Natural killer cell treated with Interleukin-12 subunit alpha and Interleukin-12 subunit beta and Interleukin-15 and Interleukin-18, amount 100 ng/mL, for 72 hours (primary cell): ENCODE measurements at places on chromosomes 7 and 10. TPM values are rescaled to one million over a fixed set of nuclear protein-coding genes. Genes with fewer than 3 reads are reported as not detected.

DNA sequence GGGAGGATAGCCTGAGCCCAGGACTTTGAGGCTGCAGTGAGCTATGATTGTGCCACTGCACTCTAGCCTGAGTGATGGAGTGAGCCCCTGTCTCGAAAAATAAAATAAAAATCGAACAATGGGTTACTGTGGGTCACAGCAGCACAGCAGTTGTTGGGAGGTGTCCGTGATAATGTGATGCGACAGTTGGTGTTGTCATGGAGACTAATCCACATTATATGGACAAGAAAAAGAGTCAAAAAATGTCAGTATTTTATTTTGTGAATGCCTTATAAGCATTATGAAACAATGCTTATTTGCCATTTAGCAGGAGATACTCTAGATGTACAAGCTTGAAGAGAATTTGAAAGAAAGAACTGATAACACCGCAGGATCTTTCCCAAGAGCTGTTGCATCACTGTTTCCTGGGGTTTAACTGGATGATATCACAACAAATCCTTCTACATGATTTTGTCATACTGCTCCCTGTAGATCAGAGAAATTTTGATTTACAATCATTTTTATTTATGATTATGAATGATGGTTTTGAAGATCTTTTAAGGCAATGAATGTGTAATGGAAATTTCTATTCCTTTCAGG, 195.4 kb downstream of the BAMBI start:
- no peaks in the 10 kb centered on the region for H3K36me3 ChIP-seq
- no peak for DNase-seq
- no peak overlapping the region for H3K27ac ChIP-seq
- peaks cover 8% of the 10 kb centered on the region for H3K27me3 ChIP-seq

DNA sequence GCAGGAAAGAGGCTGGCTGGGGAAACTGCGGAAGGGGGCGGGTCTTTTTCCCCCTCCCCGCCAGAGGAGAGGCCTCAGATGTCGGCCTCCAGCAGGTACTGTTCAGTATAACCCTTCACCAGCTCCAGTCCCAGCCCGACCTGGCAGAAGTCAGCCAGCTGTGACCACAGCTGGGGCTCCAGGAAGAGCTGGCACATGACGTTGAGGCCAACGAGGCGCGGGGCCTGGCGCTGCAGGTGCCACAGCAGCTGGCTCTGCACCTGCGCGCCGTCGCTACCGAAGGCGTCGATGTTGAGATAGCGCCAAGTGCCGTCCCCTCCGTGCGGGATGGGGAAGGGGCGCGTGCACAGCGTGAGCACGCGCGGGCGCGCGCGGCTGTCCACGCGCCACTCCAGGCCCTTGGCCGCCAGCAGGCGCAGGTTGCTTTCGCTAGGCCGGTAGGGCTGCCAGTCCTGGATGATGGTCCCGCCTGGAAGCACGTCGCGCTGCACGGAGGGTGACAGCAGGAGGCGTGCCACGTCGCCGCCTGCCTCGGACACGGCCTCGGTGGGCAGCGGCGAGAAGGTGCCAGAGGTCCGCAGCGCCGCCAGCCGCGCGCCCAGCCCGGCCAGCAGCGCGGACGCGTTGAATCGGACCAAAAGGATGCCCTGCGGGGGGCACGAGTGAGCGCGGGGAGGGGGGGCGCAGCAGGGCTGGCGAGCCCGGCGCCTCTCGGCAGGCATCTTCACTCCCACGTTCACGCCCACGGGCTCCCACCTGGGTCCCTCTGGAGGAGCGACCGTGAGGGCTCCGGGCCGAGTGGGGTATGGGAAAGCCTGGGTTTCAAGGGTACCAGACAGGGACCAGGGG, 6.9 kb upstream of the VGF start:
- peaks cover 67% of the 10 kb centered on the region for H3K27me3 ChIP-seq
- no peak overlapping the region for H3K27ac ChIP-seq
- no peaks in the 10 kb centered on the region for H3K36me3 ChIP-seq
- H3K4me3 ChIP-seq = peak overlapping the region; percentile 32

GRCh38 chr7:40866601-40867000, 731.8 kb downstream of the SUGCT start:
- no peaks in the 10 kb centered on the region for H3K4me1 ChIP-seq
- H3K27ac ChIP-seq = no peak overlapping the region
- no peaks in the 10 kb centered on the region for H3K27me3 ChIP-seq
- H3K36me3 ChIP-seq = no peaks in the 10 kb centered on the region
- no peak for DNase-seq

DNA sequence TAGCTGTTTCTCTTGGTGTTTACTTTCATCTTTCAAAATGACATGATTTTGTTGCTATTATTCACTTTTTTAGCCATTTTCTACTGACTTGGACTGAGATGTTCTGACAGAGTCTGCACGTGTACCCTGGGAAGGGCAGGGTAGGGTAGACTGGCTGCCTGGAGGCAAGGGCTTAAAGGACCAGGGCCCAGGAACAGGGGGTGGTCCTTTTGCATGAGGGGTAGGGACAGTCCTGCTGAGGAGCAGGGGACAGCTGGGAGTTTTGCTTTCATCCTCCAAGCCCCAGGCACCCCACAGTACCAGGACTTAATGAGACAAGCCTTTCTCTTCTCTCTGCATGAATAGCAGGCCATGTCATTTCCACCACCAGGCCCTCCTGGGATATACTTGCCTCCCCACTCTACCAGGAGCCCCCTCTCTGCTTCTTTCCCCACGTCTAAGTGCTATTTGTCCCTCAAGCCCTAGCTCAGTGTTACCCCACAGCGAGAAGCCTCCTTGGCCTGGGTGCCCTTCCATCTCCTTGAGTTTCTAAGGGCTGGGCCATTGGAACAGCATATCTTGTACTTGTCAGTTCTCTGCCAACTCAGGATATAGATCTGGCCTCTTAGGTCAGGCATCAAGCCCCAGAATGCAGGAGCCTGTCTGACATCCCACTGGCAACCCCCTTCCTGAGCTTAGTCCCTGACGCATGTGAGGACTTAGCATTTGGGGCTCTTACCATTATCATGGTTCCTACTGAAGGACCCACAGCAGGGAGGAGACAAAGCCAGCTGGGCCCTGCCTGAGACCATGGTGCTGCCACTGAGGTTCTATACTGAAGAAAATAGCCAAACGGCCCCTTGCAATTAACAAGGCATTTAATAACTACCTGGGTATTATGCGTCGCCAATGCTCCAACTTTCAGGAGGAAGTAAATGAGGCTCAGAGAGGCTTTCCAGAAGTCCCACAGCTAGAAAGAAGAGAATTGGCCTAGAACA, 78.4 kb upstream of the UNC5B start:
- H3K4me3 ChIP-seq = no peak overlapping the region
- peaks cover 13% of the 10 kb centered on the region for H3K27me3 ChIP-seq
- H3K27ac ChIP-seq = no peak overlapping the region
- no peak for DNase-seq
- no peaks in the 10 kb centered on the region for H3K36me3 ChIP-seq
- peaks cover 6% of the 10 kb centered on the region for H3K4me1 ChIP-seq

GRCh38 chr7:123352973-123353372, 153.2 kb upstream of the SLC13A1 start:
- no peak overlapping the region for H3K4me3 ChIP-seq
- no peak overlapping the region for H3K27ac ChIP-seq
- H3K36me3 ChIP-seq = no peaks in the 10 kb centered on the region
- H3K4me1 ChIP-seq = no peaks in the 10 kb centered on the region
- no peak for DNase-seq
- no peaks in the 10 kb centered on the region for H3K27me3 ChIP-seq

GRCh38 chr7:135430626-135431025, 79.3 kb downstream of the CNOT4 start:
- no peak overlapping the region for H3K4me3 ChIP-seq
- H3K27ac ChIP-seq = no peak overlapping the region
- no peaks in the 10 kb centered on the region for H3K27me3 ChIP-seq
- no peak for DNase-seq

- no peak for DNase-seq
- H3K36me3 ChIP-seq = no peaks in the 10 kb centered on the region
- H3K4me1 ChIP-seq = no peaks in the 10 kb centered on the region
- no peak overlapping the region for H3K4me3 ChIP-seq
- peaks cover 9% of the 10 kb centered on the region for H3K27me3 ChIP-seq
Measured at GRCh38 chr10:30228417-30229036, 120.6 kb downstream of the MTPAP start.

DNA sequence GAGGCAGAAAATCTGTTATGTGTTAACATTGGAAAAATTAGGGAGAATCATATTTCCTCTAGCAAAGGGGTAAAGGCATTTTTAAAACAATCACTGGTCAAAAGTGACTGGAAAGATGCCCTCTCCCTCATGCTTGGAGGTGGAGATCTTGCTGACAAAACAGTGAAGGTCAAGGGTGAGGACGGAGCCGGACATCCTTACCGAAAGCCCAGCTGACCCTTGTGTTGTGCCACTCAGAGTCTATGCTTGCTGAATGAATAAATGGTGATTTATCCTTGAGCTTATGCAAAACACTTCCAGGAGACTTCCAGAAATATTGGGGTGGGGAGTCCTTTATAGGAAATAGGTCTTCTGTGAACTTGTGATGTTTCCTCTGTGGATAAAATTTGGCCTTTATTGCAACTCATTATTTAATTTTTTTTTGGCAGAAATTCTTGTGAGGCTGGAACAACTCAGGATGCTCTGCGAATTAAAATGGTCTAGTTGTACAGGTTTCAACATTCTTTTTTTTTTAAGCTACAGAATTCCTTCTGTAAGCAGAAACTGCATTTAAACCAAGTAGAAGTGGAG, 28.3 kb upstream of the ELMO1 start:
- no peak for DNase-seq
- H3K4me1 ChIP-seq = no peaks in the 10 kb centered on the region
- no peak overlapping the region for H3K4me3 ChIP-seq
- H3K27me3 ChIP-seq = peaks cover 28% of the 10 kb centered on the region

DNA sequence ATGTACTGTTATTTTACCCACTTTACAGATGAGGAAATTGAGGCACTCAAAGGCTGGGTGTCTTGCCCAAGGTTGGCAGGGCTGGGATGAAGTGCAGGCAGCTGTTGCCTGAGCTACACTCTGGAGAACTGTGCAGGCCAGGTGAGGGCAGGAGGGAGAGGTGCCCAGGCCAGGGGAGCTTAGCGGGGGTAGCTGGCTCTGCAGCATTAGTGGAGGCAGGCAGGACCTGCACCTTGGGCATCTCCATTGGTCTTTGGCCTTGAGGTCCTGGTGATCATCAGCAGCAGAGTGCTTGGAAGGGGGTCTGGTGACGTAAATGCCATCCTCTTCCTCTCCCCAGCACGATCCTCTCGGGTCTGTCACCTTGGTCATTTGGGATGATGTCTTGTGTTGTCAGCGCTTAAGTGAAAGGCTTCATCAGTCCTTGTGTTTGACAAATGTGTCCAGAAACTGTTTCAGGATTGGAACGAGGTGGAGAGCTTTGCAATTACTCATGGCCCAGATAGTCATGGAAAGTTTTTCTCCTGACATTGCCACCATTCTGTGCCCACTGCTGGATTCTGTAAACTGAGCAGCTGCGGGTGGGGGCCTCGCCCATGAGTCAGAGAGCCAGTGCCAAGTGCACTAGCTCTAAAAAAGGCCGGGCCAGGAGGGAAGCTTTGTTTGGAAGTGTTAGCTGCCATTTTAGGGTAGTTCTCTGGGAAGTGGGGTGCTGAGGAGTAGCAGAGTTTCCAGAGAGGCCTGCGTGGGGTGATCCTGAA, 47.6 kb downstream of the TSPAN15 start:
- DNase-seq = no peak
- no peaks in the 10 kb centered on the region for H3K27me3 ChIP-seq
- no peak overlapping the region for H3K4me3 ChIP-seq

DNA sequence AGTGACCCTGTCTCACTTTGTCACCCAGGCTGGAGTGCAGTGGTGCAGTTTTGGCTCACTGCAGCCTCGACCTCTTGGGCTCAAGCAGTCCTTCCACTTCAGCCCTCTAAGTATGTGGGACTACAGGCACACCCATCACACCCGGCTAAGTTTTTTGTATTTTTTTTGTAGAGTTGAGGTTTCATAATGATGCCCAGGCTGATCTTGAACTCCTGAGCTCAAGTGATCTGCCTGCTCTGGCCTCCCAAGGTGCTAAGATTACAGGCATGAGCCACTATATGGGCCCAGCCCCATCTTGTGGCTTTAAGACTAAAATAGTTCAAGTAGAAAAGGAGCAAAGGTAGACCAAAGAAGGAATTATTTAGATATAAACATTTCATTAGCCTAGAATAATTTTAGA, 65.5 kb downstream of the MLLT10 start:
- no peaks in the 10 kb centered on the region for H3K27me3 ChIP-seq
- H3K4me3 ChIP-seq = no peak overlapping the region
- peaks cover 16% of the 10 kb centered on the region for H3K4me1 ChIP-seq
- no peak for DNase-seq
- no peaks in the 10 kb centered on the region for H3K36me3 ChIP-seq

- H3K27ac ChIP-seq = no peak overlapping the region
- no peaks in the 10 kb centered on the region for H3K36me3 ChIP-seq
- no peaks in the 10 kb centered on the region for H3K27me3 ChIP-seq
Measured at GRCh38 chr10:71836596-71836974, 14.5 kb downstream of the PSAP start.

GRCh38 chr10:1294748-1295147, 238.6 kb downstream of the WDR37 start:
- no peaks in the 10 kb centered on the region for H3K36me3 ChIP-seq
- H3K27me3 ChIP-seq = peaks cover 10% of the 10 kb centered on the region
- no peak overlapping the region for H3K4me3 ChIP-seq
- DNase-seq = no peak

Gene DENND2A
- total RNA-seq = not detected

Gene SLC13A4
- not detected for total RNA-seq

Gene FGL2
- total RNA-seq = 1.4 TPM

Gene NKX2-3
- total RNA-seq = not detected

Gene RBP4
- not detected for total RNA-seq
